Gastroesophageal sphincter (tissue), 4 donors: ENCODE measurements at places on chromosomes 7 and 10. TPM values are rescaled to one million over a fixed set of nuclear protein-coding genes. Genes with fewer than 3 reads are reported as not detected.

DNA sequence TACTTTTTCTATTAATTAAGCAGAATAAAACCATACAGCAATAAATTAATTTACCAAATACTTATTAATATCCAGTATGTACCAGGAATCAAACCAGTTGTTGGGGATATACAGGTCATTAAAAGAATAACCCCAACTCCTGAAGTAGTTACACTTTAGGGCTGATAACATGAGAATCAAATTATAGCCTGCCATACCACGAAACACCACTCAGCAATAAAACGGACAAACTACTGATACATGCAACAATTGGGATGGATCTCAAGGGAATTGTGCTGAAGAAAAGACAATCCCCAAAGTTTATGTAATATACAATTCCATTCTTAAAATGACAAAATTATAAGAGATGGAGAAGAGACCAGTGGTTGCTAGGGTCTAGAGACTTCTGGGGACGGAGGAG lies 22.7 kb downstream of the MCMBP start:
- ATAC-seq, result no peak

GRCh38 chr7:40371806-40372440 lies 237.1 kb downstream of the SUGCT start:
- ATAC-seq, result no peak

DNA sequence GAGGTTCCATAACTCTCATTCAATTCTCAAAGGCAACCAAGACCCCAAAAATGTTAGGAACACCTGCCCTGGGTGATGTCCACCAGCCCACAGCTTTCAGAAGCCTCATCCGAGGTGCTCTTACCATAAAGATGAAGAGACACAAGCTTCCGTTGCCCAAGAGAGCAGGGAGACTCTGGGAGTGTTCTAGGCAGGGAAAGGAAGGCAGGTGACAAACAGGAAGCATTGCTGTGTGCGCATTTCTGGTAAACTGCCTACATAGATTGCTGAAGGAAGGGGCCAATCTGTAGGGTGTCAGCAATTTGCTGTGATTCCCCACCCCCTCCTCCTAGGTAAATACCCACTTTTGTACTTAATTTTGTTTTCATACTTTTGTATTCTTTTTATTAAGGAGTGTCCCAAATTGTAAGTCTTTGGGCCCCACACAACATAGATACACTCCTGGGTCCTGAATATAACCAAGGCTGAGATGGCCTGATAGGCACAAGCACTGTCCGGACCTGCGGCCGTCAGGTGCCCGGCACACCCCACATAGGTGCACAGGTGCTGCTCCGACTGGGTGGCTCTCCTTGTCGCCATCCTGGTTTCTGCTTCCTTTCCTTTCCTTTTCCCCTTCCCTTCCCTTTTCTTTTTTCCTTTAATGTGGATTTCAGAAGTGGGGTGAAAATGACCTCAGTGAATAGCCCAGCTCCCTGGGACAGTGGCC lies 51.4 kb upstream of the SMNDC1 start:
- ATAC-seq, result no peak

DNA sequence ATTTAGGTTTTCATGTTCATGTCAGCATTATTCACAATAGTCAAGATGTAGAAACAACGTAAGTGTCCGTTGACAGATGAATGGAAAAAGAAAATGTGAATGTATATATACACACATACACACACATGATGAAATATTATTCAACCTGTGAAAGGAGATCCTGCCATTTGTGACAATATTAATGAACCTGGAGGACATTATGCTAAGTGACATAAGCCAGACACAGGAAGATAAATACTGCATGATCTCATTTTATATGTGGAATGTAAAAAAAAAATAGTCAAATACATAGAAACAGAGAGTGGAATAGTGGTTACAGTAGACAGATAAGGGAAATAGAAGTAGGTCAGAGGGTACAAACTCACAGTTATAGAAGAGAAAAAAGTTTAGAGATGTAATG lies 651.1 kb upstream of the MKI67 start:
- no peak for ATAC-seq

The TAS2R5 gene
- total RNA-seq, result 0.27 TPM

GRCh38 chr7:10790910-10791309 lies 182.8 kb upstream of the PHF14 start:
- ATAC-seq, result no peak

The PPP1R17 gene
- total RNA-seq, result not detected

GRCh38 chr10:49407552-49408137 lies 11.8 kb upstream of the DRGX start:
- peak; percentile 57 for ATAC-seq

The CALCR gene
- total RNA-seq, result not detected

The SBDS gene
- 330 TPM for total RNA-seq

DNA sequence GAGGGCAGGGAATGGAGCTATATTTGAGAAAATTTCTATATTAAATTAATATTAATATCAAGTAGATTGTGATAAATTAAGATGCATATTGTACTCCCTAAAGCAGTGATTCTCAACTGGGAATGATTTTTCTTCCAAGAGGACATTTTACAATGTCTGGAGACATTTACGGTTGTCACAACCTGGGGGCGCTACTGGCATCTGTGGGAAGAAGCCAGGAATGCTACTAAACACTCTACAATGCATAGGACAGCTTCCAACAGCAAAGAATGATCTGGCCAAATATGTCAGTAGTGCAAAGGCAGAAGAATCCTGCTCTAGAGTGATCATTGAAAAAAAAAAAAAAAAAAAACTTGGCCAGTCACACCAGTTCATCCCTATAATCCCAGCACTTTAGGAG lies 100.0 kb downstream of the LSM5 start:
- ATAC-seq, result no peak

- ATAC-seq, result no peak
Observed at GRCh38 chr7:133936074-133936473, 191.1 kb upstream of the LRGUK start.

GRCh38 chr7:102404005-102404861 lies 8.1 kb downstream of the PRKRIP1 start:
- peak; percentile 63 for ATAC-seq

- no peak for ATAC-seq
Observed at GRCh38 chr7:23016345-23017253, 2.7 kb upstream of the HYCC1 start.

DNA sequence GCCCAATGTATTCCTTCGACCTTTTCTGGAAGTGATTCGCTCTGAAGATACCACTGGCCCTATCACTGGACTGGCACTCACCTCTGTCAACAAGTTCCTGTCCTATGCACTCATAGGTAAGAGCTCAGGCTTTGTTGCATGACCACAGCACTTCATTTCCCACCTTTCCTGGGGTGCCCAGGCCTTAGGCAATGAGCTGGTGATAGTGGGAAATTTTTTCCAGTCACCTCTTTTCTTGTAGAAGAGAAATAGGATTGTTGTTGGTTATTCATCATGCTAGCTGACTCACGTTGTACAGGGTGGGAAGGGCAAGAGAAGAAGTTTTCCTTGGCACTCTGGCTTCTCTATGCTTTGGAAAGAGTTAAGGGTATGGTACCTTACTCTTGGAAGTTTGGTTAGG lies 51.4 kb upstream of the NFKB2 start:
- no peak for ATAC-seq

- no peak for ATAC-seq
Observed at GRCh38 chr7:1562597-1563051, 6.6 kb upstream of the TMEM184A start.
